ENCODE measurements at places on chromosomes 5 and 9. TPM values are rescaled to one million over a fixed set of nuclear protein-coding genes. Genes with fewer than 3 reads are reported as not detected.

The RANBP17 gene
- not detected for total RNA-seq

The PALM2AKAP2 gene
- 0.62 TPM for total RNA-seq

The NR2F1-AS1 gene
- total RNA-seq = not detected

The ARID3C gene
- total RNA-seq = not detected

The FSTL4 gene
- 0.57 TPM for total RNA-seq

The BHMT gene
- total RNA-seq = not detected

The GHR gene
- not detected for total RNA-seq

The RRAGA gene
- total RNA-seq = 36.0 TPM

The ADRB2 gene
- total RNA-seq = 1.0 TPM

The CATSPER3 gene
- total RNA-seq = 0.37 TPM

The MZB1 gene
- total RNA-seq = 2.2 TPM

DNA sequence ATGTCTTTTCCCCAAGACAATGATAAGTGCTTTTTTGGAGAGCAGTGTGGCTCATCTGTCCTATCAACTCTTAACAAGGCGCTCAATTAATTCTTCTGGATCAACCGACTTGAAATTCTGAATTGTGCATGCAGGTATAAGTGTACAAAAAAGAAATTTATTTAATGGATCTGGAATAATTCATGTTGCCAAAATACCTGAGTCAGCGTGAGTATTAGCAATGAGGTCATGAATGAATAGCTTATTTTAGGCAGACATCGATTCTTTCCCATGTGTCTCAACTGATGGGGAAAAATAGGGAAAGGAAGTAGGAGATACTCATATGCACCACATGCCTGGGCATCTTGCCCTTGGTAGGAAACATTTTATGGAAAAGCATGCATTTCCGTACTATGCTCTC lies 68.0 kb downstream of the C6 start:
- H3K4me1 ChIP-seq = no peaks in the 10 kb centered on the region
- DNase-seq = no peak
- H3K36me3 ChIP-seq = no peaks in the 10 kb centered on the region

GRCh38 chr5:167573370-167574127 lies 717.9 kb upstream of the WWC1 start:
- H3K4me3 ChIP-seq = no peak overlapping the region
- peaks cover 4% of the 10 kb centered on the region for H3K27me3 ChIP-seq
- H3K27ac ChIP-seq = no peak overlapping the region

GRCh38 chr5:71974165-71974564 lies 133.1 kb upstream of the MAP1B start:
- peaks cover 1% of the 10 kb centered on the region for H3K27me3 ChIP-seq
- no peaks in the 10 kb centered on the region for H3K4me1 ChIP-seq
- H3K36me3 ChIP-seq = no peaks in the 10 kb centered on the region

DNA sequence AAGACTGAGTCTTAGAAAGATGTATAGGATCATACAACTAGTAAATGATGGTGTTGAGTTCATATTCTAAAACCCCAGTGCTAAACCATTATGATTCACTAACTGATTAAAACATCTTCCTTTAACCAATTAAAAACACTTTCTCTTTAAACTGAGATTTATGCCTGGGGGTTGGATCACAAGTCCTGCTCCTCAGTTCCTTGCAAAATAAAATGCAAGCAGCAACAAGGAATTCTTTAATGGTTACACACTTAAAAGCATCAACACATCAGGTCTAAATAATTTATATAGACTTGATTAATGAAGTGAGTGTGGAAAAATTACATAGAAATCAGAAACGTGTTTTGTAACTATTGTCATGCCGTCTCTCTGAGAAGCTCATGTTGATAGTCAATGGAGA lies 189.2 kb downstream of the TARS1 start:
- no peaks in the 10 kb centered on the region for H3K27me3 ChIP-seq
- H3K36me3 ChIP-seq = no peaks in the 10 kb centered on the region
- DNase-seq = no peak
- H3K4me3 ChIP-seq = no peak overlapping the region

DNA sequence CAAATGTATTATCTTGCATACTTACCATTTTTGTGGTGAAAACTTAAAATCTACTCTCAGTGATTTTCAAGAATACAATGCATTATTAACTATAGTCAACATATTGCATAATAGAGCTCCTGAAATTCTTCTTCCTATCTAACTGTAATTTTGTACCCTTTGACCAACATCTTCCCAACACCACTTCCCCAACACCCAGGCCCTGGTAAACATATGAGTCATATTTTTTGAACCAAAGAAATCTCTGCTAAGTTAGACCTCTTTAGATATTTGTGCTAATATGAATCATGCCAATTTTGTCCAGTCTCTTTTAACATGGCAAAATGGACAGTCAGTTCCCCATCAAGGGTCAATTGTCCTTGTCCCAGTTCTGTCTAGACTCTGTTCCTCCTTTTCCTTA lies 18.5 kb upstream of the RGS7BP start:
- no peaks in the 10 kb centered on the region for H3K27me3 ChIP-seq
- H3K36me3 ChIP-seq = no peaks in the 10 kb centered on the region
- DNase-seq = no peak
- no peak overlapping the region for H3K27ac ChIP-seq
- no peaks in the 10 kb centered on the region for H3K4me1 ChIP-seq

DNA sequence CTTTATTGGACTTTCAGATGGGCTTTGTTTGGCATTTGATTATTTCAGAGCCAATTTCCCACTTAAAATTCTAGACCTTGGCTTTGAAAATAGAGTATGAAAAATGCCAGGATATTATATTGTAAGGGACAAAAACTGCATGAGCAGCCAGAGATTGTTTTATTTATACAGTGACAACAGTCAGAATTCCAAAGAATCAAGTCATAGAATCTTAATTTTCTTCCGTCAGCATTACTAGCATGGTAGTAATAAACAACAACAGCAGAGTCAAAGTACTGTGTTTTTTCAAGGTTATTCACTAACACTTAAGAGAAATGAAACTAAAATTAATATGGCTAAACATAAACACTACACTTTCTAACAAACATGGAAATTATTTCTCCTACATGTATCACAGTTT lies 52.2 kb downstream of the MLLT3 start:
- no peak overlapping the region for H3K27ac ChIP-seq
- H3K4me1 ChIP-seq = peaks cover 26% of the 10 kb centered on the region
- H3K27me3 ChIP-seq = no peaks in the 10 kb centered on the region
- H3K36me3 ChIP-seq = peaks cover 1% of the 10 kb centered on the region
- peak overlapping the region; percentile 7 for H3K4me3 ChIP-seq

- H3K27me3 ChIP-seq = peaks cover 3% of the 10 kb centered on the region
- no peak overlapping the region for H3K4me3 ChIP-seq
- H3K27ac ChIP-seq = no peak overlapping the region
- no peak for DNase-seq
Observed at GRCh38 chr5:67879620-67880510, 335.7 kb upstream of the PIK3R1 start.

GRCh38 chr5:107808671-107809137 lies 138.0 kb upstream of the EFNA5 start:
- no peaks in the 10 kb centered on the region for H3K27me3 ChIP-seq
- no peaks in the 10 kb centered on the region for H3K36me3 ChIP-seq
- no peak overlapping the region for H3K27ac ChIP-seq
- H3K4me1 ChIP-seq = no peaks in the 10 kb centered on the region
- DNase-seq = no peak

DNA sequence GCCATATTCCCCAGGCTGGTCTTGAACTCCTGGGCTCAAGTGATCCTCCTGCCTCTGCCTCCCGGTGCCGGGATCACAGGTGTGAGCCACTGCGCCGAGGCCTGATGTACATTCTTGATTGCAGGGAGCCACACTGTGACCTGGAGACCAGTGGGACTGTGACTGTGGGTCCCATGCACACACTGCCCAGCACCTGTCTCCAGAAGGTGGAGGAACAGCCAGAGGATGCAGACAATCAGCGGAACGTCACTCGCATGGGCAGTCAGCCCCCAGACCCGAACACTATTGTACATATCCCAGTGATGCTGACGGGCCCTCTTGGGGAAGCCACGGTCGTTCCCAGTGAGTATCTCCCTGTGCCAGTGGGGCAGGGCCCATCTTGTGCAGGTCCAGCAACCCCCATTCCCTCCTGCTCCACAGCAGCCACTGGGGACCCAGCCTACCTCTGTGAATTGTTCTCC lies 147.3 kb downstream of the CACNA1B start:
- H3K4me1 ChIP-seq = no peaks in the 10 kb centered on the region
- H3K27ac ChIP-seq = no peak overlapping the region
- no peak for DNase-seq
- H3K27me3 ChIP-seq = peaks cover 4% of the 10 kb centered on the region
- no peak overlapping the region for H3K4me3 ChIP-seq
- H3K36me3 ChIP-seq = no peaks in the 10 kb centered on the region

GRCh38 chr5:146040527-146040926 lies 64.8 kb downstream of the PLAC8L1 start:
- DNase-seq = no peak
- no peak overlapping the region for H3K27ac ChIP-seq
- no peaks in the 10 kb centered on the region for H3K4me1 ChIP-seq
- H3K27me3 ChIP-seq = no peaks in the 10 kb centered on the region

GRCh38 chr5:41973887-41974286 lies 48.8 kb downstream of the FBXO4 start:
- no peak overlapping the region for H3K4me3 ChIP-seq
- H3K4me1 ChIP-seq = no peaks in the 10 kb centered on the region
- no peaks in the 10 kb centered on the region for H3K27me3 ChIP-seq
- no peaks in the 10 kb centered on the region for H3K36me3 ChIP-seq
- no peak overlapping the region for H3K27ac ChIP-seq
- DNase-seq = no peak

DNA sequence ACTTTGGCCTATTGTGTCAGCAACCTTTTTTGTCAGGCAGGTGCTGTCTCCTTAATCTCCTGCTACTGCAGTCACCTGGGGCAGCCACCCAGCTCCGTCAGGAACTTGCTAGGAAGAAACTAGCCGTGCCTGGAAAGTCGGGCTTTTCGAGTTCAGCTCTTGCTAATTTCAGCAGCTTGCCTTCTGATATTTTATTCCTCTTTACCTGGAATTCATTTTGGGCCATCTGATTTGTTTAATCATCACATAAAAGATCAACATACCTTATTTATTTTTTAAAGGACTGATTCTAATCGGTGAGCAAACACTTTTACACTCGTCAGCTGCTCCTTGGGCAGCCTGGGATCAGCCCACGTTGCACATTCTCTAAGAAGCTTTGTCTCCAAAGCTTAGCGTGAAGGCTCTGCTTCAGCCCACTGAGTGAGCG lies 42.2 kb downstream of the PRLR start:
- no peak overlapping the region for H3K4me3 ChIP-seq
- H3K27ac ChIP-seq = no peak overlapping the region
- H3K4me1 ChIP-seq = no peaks in the 10 kb centered on the region
- no peaks in the 10 kb centered on the region for H3K27me3 ChIP-seq

DNA sequence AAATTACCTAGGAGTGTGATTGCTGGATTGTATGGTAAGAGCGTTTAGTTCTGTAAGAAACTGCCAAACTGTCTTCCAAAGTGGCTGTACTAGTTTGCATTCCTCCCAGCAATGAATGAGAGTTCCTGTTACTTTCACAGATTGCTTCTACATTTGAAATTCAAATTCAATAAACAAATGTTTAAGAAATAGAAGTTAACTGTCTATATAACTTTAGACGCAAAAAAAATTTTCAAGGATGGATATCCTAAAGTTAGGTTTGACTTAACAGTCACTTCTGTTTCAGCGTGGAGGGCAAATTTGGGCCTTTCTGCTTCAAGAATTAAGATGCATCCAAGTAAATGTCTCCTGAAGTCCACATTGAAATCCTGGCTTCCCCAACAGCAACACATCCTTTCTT lies 445.6 kb downstream of the TAF11L14 start:
- no peaks in the 10 kb centered on the region for H3K27me3 ChIP-seq
- no peaks in the 10 kb centered on the region for H3K36me3 ChIP-seq
- no peak overlapping the region for H3K27ac ChIP-seq

DNA sequence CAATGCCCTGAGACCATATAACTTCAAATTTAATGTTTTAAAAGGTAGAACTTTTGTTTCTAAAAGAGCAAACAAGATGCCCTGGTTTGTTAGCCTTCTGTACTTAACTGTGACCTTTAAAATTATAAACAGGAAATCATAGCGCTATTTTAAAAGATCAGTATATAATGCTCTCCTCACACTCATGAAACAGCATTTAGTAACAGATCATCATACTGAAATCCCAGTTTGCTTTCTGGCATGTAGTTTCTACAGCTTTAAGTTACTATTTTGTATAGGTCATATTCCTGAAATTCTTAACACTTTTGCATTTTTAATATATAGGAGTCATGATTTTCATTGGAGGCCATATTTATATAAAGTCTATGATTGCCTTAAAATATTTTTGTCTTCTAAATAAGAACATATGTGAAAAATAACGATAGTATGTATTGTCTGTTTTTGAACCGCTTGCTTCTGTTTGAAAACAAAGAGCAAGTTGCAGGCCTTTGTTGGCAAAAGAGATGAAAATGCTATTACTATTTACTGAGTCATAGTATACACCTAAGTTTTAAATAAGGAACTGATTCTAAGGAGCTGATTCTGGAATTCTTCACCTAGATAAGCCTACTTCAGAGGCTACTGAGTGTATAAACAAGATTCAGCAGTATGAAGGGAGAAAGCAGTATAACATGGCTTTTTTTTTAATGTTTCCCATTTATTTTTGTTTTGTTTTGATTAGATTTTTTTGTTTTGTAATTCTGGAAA lies 20.5 kb downstream of the SRFBP1 start:
- H3K27me3 ChIP-seq = no peaks in the 10 kb centered on the region
- H3K4me1 ChIP-seq = peaks cover 14% of the 10 kb centered on the region
- no peak for DNase-seq
- peak overlapping the region; percentile 27 for H3K4me3 ChIP-seq

DNA sequence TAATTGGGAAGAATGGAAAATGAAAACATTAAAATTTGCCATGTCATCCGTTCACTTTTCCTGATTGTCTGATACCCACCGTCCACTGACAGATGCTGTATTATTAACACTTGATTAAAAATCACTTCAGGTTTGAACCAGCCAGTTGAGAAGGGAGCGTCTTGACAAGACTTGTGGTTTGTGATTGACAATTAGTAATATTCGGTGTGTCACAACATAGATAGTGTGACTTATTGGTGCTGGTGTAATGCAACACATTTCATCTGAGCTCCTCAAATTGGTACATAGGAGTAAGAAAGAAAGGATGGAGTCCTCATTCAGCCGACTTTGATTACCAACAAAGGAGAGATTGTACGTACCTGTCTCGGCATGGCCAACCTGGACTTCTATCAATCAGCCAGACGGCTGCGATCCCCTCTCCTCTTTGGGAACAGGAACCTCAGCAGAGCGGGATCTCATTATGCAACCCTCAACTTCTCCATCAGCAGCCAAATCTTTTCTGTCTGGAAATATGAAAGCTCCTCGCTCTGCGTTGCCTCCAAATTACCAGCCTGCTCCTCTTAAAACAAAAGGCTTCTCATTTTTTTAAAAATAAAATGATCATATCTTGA lies 211.7 kb upstream of the MVB12B start:
- no peak for DNase-seq
- H3K27ac ChIP-seq = no peak overlapping the region
- no peaks in the 10 kb centered on the region for H3K36me3 ChIP-seq
- H3K27me3 ChIP-seq = no peaks in the 10 kb centered on the region
- no peak overlapping the region for H3K4me3 ChIP-seq
